ENCODE measurements at places on chromosomes 16 and 17.

GRCh38 chr16:48323783-48324775 is 61.1 kb downstream of the SIAH1 start:
- DNase-seq = no peak

DNA sequence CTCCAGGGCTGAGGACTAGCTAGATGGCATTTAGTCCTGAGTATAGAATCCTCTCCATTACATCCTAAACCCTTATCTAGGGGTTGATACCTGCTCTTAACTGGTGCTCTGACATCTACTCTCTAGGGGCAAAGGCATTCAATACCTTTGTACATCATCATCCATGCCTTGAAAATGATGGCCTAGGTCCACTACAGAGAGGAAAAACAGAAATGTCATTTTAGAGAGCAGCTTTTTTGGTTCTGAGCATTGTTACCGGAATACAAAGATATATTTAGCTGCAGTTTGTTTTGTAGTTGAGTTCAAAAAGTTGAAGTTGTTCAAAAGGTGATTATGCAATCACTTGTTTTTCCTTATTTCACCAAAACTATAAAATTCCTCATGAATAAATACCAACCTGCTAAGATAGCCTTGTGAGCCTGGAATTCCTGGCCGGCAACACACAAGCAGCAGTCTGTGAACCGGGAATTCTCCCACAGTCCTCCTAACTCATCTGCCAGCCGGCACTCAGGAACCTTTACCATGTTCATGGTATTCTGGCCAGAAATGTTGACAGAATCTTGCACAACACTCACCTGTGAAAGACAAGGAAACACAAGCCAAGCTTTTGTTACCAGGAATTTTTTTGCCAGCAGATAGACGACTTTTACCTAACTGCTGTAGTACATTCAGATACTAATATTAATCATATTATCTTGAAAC is 35.4 kb downstream of the NXPH3 start:
- DNase-seq = no peak

- DNase-seq = no peak
Observed at GRCh38 chr16:57151369-57151768, 34.5 kb downstream of the PSME3IP1 start.

GRCh38 chr17:61583242-61583641 is 7.8 kb downstream of the NACA2 start:
- DNase-seq = no peak

- DNase-seq = no peak
Observed at GRCh38 chr17:43074869-43075268, 49.8 kb downstream of the RND2 start.

GRCh38 chr16:58047557-58048348 is 22.2 kb downstream of the MMP15 start:
- no peak for DNase-seq

GRCh38 chr16:4506450-4506849 is 30.3 kb downstream of the HMOX2 start:
- peak; percentile 16 for DNase-seq

DNA sequence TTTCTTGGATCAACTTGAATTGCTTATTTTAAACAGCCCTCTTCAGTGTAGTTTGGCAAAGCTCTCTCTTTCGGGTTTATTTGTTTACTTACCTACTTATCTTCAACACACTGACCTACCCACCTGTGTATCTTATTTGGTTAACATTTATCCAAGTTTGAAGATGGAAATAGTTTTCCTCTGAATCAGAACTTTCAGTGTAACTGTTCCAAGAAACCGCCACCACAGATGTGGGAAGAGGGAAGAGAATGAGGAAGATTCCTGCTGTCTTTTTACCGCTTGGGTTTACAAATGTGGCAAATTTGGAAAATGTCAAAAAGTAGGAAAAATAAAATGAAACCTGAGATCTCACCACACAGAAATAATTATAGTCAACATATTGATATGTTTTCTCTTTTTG is 115.8 kb downstream of the MSI2 start:
- no peak for DNase-seq

DNA sequence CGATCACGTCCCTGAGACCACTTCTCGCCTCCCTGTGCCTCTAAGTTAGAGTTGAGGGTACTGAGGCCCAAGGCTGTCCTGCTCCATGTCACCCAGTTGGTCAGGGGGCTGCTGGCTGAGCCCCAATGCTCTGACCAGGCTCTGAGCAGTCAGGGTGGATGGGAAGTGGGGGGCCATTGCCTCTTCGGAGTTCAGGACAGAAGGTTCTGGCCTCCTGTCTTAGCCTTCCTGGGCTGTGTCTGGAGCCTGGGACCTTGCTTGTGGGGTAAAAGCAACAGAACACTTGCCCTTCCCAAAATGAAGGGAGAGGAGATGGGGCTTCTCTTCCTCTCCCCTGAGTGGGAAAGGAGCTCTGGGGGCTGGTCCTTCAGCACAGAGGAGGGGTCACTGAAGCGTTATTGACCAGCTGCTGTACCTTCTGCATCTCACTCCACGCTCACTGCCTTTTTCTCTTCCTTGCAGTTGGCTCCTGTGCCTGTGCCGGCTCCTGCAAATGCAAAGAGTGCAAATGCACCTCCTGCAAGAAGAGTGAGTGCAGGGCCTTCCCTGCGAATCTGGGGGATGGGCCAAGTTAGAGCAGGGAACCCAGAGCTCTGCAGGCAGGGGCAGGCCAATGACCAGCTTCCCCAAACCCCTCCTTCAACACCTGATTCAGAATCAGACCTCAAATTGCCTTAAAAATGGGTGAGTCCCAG is 580 bp downstream of the MT1X start:
- no peak for DNase-seq

DNA sequence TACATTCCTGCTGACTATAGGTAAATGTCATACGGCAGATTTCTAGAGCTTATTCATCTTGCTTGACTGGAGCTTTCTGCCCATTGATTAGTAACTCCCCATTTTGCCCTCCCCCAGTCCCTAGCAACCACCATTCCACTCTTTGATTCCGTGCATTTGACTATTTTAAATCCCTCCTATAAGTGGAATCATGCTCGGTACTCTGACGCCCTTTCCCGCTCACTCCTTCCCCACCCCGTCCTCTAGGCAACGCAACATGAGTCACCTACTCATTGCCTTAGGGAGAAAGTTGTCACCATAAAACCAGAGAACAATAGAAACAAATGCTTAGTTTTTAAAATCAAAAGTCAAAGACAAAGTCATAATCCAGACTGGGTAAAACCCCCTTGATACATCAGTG is 45.5 kb upstream of the RBBP6 start:
- DNase-seq = no peak

- no peak for DNase-seq
Observed at GRCh38 chr17:36152639-36153120, 23.8 kb downstream of the TBC1D3B start.

DNA sequence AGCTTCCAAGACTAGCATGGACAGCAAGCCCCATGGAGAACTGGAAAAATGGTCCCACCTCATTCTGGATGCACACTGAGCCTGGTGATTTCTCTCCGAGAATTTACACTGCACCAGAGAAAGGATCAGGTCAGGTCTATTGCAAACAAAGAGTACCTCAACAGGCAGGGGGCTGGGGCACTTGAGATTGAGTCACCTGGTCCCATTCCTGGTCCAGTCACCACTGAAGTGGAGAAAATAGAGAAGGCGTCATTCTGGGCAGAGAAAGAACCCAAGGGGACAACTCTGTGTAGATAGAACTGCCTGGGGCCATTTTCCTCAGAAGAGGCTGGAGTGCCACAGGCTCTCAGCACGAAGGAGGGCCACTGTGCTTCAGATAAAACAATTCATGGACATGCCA is 38.4 kb downstream of the CENPV start:
- no peak for DNase-seq

GRCh38 chr16:23274968-23275367 is 27.1 kb upstream of the SCNN1B start:
- no peak for DNase-seq

GRCh38 chr16:4623593-4623992 is 1.0 kb upstream of the MGRN1 start:
- DNase-seq = no peak

DNA sequence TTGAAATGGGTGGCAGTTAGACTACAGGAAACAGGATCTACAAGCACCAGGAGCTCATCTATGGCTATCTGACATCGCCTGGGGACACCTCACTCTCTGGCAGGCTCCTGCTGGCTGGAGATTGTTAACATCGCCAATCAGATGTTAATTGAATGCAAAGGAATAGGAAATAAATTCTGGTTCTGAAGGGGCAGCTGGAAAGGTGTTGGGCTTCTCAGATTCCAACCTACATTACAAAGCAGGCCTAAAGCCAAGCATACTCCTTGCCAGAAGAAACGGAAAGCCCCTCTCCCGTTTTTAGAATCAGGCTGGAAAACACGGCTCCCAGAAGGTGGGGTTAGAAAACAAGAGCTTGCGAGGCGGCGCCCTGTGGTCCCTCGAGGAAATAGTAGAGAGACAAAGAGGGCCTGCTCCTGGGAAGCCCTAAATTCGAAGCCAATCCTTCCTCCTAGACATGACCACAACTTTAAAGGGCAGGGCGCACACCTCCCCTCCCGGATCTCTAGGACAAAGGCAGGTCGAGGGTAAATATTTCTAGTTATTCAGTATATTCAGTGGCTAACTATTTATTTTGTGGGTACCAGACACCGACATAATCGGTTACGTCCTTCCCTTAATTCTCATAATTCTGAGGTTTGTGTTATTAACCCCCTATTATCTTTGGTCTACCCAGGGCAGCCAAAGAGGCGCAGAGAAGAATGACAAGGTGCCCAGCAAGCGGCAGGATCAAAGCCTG is 763 bp upstream of the TOM1L1 start:
- no peak for DNase-seq

- DNase-seq = no peak
Observed at GRCh38 chr17:66241839-66242238, 12.6 kb upstream of the APOH start.

GRCh38 chr17:15340966-15341365 is 431 bp downstream of the TEKT3 start:
- DNase-seq = no peak

DNA sequence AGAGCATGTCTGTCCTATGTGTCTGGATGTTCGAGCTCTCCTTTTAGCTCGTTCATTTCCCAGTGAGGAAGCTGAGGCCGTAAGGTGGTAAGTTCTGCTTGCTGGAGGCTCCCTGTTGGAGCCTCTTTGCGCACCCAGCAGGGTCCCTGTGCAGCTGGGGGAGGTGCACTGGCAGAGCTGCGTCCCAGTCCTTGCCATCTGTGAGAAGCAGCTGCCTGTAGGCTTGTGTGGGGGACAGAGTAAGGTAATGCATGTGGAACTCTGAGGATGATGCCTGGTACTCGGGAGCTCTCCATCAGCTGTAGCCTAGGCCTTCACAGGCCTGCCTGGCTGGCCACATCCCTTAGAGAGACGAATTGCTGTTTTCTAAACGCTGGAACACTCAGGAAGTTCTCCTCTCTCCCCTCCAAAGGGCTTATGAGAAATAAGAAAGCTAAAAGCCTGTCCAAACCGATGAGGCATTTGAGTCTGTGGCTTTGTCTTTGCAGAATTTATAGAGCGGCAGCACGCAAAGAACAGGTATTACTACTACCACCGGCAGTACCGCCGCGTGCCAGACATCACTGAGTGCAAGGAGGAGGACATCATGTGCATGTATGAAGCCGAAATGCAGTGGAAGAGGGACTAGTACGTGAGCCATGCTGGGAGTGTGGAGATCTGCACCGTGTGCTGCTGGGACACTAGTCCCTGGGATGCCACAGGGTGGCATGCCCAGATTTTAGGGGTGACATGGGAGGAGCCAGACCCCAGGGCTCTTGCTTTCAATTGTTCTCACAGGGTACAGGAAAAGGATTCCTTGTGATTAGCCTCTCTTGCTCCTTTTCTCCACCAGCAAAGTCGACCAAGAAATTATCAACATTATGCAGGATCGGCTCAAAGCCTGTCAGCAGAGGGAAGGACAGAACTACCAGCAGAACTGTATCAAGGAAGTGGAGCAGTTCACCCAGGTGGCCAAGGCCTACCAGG is 1.6 kb downstream of the NDUFB10 start:
- DNase-seq = no peak

- DNase-seq = no peak
Observed at GRCh38 chr16:89696670-89697128, 4.8 kb downstream of the SPATA2L start.
